OCI-LY7 (cell line): ENCODE measurements at places on chromosomes 16 and 17. TPM values are rescaled to one million over a fixed set of nuclear protein-coding genes. Genes with fewer than 3 reads are reported as not detected.

Gene KRTAP9-8
- not detected in 2 replicates for total RNA-seq

Gene MSL1
- total RNA-seq = 96.0 and 97.2 TPM in 2 replicates

Gene CASKIN1
- total RNA-seq = 0.06 and 0.13 TPM in 2 replicates

GRCh38 chr17:4565209-4566141, 5.1 kb upstream of the GGT6 start:
- DNase-seq = peak; percentile 88

GRCh38 chr16:30925632-30925987, 2.2 kb downstream of the FBXL19 start:
- DNase-seq = no peak

GRCh38 chr16:66222756-66223155, 143.7 kb upstream of the CDH5 start:
- DNase-seq = no peak
